RPMI7951 (cell line): ENCODE measurements at places on chromosomes 7 and 10.

DNA sequence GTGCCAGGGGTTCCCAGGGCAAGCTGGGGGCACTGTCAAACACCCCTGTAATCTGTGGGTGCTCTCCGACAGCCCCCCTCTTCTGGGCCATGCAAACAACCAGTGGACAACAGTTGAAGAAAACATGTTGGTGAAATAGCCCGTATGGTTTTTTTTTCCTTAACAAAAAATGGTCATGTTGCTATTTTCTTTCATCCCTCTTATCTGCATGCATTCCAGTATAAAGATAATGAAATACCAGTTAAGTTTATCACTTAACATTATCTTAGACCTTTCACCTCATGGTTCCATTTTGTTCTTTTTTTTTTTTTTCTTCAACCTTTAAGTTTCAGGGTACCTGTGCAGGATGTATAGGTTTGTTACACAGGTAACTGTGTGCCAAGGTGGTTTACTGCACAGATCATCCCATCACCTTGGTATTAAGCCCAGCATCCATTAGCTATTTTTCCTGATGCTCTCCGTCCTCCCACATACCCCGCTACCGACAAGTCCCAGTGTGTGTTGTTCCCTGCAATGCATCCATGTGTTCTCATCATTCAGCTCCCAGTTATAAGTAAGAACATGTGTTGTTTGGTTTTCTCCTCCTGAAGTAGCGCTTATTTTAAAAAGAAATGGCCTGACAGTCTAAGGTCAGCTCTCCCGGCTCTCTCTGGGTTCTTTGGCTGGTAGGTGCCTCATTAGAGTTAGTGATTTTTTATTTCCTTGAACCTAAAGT lies 110.1 kb downstream of the NRP1 start:
- no peak for DNase-seq

GRCh38 chr7:149809215-149809614 lies 29.0 kb upstream of the ZNF862 start:
- DNase-seq = no peak

DNA sequence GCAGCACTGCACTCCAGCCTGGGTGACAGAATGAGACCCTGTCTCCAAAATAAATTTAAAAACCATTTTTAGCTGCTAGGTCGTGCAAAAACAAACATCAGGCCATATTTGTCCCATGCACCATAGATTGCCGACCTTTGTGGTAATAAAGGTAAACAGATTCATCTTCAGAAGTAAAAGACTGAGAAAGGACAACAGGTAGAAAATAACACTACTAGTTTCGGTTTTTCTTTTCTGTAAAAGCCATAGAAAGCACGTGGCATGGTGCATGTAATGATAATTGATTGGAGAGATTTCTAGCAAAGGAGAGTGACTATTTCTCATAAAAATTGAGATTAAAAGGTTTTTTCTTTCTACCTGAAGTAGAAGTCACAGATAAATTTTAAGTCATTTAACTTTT lies 93.9 kb downstream of the DNAH11 start:
- no peak for DNase-seq

DNA sequence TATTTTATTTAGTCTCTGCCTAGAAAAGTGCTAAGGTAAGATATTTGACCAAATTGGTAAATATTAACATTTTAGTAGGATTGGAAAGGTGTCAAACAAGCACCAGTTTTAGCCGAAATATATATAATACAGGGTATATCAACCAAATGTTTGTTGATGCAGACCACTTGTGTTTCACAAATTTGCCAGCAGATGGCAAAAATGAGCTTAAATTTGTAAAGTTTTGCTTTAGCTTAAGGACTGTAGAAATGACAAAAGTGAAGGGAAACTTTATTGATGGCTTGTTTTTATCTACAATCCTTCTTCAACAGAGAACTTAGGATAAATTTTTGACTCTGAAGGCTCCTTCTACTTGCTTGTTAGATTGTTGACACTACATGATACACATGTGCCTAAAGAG lies 4.8 kb upstream of the POLR1F start:
- peak; percentile 73 for DNase-seq

DNA sequence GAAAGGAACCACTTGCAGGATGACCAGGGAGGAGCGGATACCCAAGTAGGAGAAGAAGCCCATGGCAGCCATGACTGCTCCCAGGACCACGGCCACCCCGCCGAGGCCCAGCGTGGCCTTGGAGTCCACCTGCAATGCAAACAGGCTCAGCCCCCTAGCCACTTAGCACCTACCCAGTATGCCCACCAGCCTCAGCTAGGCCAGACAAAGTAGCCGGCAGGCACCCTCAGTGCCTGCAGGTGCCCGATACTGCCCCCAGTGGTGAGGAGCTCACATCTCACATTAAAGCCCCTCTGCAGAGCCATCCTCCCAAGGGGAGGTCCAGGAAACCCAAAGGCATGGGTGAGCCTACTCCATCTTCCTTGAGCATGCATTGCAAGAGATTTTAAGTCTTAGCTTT lies 6.6 kb downstream of the NPC1L1 start:
- DNase-seq = peak; percentile 44

DNA sequence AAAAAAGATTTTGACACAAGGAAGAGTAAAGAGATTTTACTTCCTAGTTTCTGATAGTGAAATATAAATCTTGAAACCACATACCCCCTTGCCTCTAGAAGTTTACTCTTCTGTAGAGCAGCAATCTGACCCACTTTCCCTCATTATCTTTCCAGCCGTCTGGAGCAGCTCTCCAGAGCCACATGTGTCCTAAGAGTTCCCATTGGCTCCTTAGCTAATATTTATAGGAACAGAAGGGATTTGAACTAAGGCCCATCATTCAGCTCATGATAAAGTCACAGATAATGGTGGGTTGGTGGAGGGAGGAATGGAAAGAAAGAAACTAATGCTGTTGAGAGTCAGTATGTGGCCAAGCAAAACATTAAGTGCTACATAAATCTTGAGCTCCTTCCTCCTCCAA lies 121.8 kb downstream of the INHBA start:
- no peak for DNase-seq

GRCh38 chr7:28528899-28529298 lies 116.6 kb downstream of the CREB5 start:
- no peak for DNase-seq

GRCh38 chr10:35898716-35899440 lies 256.8 kb upstream of the FZD8 start:
- DNase-seq = peak; percentile 40

- DNase-seq = peak; percentile 71
These were observed 35.4 kb downstream of the JMJD1C start for GRCh38 chr10:63430091-63430998.

DNA sequence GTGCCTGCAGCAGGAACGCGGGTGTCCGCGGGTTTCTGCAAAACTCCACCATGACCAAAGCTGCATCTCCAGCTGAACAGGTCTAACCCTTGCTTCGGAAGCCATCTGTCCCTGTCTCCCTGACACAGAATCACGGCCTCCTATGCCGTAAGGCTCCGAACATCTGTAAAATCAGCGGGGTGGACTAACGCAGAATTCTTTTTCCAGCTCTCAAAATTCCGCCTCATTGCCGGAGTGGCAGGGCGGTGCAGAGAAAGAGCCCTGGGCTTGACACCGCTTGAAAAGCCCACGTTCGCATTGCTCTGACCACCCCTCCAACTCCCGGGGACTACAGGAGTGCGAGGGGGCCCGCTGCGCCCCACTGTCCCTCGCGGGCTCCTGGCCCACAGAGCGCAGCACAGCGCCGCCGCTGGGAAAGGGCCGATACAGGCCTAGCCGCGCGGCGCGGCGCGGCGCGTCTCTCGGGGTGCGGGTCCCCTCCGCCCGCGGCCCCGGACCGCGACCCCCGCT lies 409 bp downstream of the DNMBP start:
- DNase-seq = no peak

GRCh38 chr10:96305019-96305418 lies 785 bp downstream of the DNTT start:
- DNase-seq = no peak

- DNase-seq = no peak
These were observed 14.0 kb upstream of the ENTPD1 start for GRCh38 chr10:95741807-95742467.

DNA sequence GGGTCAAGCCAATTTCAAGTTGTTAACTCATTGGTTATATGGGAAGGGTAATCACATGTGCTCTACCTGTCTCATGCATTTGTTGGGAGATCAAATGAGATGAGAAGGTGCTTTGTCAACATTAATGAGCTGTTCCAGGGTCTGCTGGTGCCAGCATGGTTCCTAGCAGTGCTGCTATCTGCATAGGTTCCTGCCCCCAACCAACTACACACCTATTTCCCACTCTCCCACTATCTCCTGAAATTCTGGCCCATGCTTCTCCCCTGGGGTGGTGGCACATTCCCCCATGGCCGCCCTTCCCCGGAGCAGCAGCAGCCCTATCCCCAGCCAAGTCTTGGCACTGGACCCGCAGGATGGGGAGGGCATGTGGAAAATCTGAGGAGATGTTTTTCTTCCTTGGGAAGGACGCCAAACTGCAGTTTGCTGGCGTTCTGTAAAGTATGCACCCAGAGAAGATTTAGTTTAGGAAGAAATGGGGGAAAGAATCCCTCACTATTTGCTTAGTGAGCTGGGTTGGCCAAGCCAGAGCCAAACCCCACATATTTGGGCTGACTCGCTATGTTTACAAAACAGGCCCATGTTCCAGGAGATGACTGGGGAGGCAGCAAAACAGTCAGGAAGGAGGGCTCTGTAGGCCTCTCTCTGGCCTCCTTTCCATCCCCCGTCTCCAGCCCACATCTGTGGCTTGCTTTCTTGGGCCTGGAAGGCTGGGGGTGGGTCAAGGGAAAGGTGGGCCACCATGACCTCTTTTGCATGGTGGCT lies 42.5 kb downstream of the PPP1R3C start:
- peak; percentile 80 for DNase-seq

DNA sequence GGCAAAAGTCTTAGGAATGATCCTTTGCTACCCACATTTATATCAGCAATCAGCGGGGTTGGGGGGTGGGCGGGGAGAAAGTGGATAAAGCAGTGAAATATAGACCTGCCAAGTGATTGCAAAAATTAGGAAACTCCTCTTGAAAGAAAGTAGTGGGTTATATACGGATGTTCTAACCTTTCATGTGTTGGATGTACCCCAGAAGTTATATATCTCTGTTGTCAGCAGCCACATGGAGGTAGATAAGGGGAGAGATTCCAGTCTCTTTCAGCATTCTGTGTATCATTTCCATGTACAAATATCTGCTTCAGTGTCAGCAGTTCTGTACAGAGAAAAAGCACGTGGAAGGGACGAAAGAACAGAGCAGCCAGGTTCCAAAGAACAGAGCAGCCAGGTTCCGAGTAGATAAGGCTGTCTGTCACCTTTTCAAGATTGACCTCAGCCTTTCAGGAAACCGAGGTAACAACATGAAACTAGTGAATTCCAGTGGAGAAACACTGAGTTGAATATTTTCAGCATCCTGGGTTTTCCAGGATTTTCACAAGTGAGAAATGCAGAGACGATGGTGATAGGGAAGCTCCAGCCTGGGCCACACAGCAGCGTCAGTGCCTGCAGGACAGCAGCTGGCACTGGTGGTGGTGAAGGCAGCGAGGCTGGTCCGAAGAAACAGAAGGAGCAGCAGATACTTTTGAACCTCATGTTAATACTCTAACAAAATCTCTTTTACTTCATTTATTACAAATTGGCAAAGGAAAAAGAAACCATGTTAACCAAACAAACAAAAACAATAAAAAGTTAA lies 212.3 kb downstream of the C7orf25 start:
- DNase-seq = no peak

DNA sequence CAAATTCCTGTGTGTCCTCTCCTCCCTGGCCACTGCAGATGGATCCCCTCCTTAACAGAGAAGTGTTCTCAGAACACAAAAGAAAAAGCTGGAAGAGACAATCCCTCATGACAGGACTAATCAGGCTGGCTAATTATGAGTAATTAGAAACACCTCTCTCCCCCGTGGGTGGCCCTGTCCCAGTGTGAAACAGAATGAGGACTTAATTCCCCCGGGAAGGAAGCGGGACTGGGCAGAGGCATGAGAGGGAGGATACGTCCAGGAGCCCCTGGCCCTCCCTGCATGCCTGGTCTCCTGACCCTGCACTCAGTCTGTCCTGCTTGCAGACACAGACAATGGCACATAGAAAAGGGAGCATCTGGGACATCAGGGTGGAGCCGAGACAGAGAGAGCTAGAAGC lies 7.6 kb upstream of the ADCYAP1R1 start:
- no peak for DNase-seq

DNA sequence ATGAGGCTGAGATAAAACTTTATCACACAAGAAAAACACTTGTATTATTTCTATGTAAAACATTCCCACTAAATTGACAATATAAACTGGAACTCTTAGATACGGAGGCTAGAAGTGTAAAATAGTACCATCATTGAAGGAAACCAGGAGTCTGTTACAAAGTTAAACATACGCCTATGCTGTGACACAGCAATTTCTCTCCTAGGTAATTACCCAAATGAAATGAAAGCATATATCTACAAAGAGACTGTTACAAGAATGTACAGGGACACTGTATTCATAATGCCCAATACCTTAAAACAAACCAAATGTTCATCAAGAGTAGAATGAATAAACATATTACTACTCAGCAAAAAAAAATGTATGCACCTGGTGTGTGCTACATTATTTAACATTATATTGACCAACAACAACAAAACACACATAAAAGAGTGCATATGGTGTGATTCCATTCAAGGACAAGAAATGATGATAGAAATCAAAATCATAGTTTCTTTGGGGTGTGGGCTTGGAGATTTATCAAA lies 33.2 kb upstream of the ELAPOR2 start:
- DNase-seq = no peak

DNA sequence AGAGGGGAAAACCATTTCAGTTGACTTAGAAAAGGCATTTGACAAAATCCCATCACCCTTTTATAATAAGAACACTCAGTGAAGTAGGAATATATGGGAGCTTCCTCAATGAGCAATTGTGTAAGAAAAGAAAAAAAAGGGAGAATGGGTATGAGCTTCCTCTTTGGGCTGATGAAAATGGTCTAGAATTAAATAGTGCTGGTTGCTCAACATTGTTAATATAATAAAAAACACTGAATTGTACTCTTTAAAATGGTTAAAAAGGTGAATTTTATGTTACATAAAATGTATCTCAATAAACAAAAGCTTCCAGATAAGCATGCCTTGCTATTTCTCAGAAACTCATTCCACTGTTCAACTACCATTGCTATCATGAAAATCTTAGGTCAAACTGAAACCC lies 40.6 kb downstream of the LRRC17 start:
- DNase-seq = no peak

GRCh38 chr10:59270492-59270891 lies 91.9 kb downstream of the FAM13C start:
- DNase-seq = no peak

- DNase-seq = no peak
These were observed 860.6 kb upstream of the ZWINT start for GRCh38 chr10:57221674-57222073.

DNA sequence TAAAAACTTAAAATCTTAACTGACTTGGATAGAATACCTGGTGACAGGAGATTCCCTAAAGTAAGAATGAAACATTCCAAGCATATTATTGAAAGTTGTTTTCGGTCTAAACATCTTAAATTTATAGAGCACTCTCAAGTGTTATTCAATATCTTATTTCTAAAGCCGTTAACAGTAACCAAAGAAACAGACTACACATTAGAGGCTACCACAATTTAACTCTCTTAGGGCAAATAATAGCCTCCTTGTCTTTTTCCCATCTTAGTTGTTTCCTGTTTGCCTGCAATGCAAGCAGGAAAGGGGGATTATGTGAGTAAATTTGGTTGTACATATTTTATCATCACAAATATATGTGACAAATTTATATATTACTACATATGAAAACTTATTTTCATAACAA lies 31.4 kb downstream of the NAPEPLD start:
- peak; percentile 6 for DNase-seq
